C1 segment of cervical spinal cord (tissue), 14 donors: ENCODE measurements at places on chromosomes 3 and 15.

DNA sequence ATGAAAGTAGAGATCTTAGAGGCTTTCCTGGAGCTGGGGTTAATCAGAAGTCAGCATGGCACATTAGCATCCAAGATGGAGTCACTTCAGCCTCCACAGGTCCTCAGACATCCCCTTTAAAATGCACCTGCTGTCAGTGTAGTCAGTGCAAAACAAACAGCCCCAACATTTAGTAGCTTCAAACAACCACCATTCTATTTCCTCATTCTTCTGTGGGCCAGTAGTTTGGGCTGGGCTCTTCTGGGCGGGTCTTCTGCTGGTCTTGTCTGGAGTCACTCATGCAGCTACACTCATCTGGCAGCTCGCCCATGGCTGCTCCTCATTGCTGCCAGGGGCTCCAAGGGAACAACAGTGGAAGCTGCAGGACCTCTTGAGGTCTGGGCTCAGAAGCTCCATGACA is 99.9 kb downstream of the TLE3 start:
- peak; percentile 2 for DNase-seq

DNA sequence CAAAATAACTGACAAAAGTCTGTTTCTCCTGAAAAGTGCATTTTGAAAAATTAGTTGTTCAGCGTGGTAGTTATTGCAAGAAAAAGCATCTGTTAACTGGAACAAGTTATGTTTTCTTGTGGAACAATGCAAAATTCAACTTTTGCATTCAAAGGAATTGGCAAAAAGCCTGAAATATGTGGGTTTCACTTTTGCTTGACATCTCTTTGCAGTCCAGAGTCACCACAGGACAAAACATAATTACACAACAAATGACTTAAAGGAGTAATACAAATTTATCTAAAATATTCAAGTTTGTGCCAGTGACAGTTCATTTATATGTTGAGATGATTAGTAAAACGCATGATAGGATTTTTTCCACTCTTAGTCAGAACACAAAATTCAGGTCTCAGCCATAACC is 96.3 kb upstream of the P2RY1 start:
- DNase-seq, result no peak

DNA sequence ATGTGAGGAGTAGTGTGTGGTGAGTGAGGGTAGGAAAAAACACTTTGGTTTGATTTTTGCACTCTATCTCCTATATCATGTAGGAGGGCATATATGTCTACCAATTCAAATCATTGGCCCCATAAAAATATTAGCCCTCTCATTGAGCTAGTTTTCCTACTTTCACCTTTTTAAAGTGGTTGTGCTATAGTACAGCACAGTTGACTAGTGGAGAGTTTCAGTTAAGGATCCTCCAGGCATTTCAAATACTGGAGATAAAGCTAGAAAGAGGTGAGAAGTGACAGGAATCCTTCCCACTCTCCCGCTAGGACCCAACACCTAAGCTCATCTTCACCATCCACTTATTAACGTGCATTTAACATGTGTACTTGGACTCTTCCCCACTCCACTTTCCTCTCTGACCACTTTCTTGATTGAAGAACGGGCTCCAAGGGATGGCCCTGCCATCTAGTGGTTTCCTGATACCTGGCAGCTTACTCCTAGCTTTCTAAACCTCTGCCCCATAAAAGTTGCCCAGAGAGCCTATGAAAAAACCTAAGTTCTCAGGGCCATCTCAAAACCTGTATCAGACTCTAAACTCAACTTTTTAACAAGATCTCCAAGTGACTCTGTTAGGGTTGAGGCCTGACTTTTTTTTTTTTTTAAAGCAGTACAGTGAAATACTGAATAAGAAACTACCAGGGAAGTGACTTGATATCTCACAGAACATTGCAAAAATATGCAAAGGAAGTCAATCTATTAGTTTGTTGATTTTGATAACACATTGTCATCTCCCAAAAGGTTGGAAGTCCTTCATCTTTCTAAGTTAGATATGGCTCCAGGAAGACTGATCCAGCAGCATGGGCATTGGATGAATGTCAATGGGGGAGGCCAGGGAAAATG is 17.9 kb downstream of the IL12A start:
- DNase-seq, result peak; percentile 24

DNA sequence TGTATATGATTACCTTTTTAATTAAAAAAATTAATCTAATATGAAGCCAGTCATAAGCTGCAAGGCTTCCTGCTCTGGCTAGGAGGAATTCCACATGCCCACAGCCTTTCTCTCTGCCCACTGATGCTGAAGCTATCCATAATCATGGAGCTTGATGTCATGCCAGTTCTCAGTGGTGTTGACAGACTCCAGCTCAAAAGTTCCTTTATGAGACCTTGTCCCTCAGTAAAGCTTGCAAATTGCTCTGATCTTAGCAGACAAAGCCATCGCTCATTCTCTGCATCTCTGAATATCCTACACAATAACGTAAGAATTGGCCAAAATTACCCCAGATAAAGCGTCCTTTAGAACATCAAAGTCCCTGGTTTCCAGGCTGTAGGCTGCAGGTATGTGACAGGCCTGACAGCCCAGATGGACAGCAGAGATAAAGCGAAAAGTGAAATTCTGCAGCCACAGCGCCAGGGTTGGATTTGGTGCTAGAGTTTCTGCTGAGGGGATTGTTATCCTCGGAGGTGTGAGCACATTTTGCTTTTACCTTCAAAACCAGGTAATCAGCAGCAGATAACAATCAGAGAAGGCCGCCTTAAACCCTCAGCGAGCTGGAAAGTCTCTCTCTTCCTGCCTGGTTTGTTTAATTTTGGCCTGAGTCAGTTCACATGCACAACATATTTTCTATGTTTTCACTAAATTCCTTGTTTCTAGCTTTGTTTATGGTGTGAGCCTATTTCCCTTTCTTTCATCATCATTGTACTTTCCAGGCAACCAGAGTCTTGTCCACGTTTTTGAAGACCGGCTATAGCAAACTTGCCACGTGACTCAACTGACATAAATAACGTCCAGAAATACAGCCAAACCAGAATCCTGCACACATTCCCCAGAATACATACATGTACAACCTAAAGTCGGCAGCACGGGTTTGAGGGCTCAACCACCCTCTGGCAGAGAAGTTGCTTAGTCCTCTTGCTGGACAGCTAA is 36.6 kb upstream of the ALDH1A3 start:
- DNase-seq, result no peak

DNA sequence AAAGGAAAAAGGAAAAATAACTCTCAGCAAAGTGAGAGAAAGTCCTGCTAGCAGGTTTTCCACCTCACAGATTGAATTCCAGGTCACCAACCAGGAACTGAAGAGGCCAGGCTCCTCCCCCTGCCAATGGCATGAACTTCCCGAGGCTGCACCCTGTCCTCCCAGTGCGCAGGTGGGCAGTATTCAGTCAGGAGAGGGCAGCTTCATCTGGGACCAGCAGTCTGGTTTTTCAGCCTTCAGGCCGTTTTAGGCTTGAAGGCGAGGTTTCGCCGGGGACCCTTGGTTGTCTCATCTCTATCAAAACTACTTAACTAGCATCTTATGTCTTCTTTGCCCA is 41.2 kb downstream of the TRAT1 start:
- no peak for DNase-seq

- DNase-seq, result no peak
Measured at GRCh38 chr15:39948817-39949216, 14.9 kb downstream of the EIF2AK4 start.

DNA sequence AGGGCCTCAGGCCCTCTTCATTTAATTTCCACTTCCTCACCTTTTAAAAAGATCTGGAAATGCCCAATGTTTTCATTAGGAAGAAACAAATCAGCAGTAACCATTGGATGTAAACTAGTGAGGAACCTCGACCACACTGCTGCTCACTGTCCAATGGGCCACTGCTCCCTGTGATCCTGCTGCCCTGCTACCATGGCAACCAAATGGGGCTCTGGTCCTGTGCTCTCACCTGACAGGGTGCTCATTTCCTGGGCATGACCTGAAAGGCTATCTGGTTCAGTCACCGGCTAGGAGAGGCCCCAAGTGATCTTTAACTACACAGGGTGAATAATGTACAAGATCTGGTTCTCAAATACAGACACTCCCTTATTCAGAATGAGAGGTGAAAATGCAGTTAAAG is 54.6 kb downstream of the ARHGEF3 start:
- no peak for DNase-seq

- peak; percentile 48 for DNase-seq
Measured at GRCh38 chr15:63599401-63600000, 2.3 kb downstream of the FBXL22 start.
